ENCODE measurements at places on chromosomes 6 and 20. TPM values are rescaled to one million over a fixed set of nuclear protein-coding genes. Genes with fewer than 3 reads are reported as not detected.

The F13A1 gene
- not detected for total RNA-seq

The C6orf47 gene
- total RNA-seq = 22.9 TPM

The NKX2-2 gene
- total RNA-seq = not detected

The SRMS gene
- total RNA-seq = not detected

The KATNA1 gene
- total RNA-seq = 13.9 TPM

The MLIP gene
- 1.3 TPM for total RNA-seq

The MRPS10 gene
- 53.4 TPM for total RNA-seq

The LY6G6C gene
- not detected for total RNA-seq

The PGM3 gene
- 77.8 TPM for total RNA-seq

The TGM3 gene
- not detected for total RNA-seq

The SYCP2L gene
- total RNA-seq = not detected

The CAGE1 gene
- total RNA-seq = 0.13 TPM

The CCN6 gene
- total RNA-seq = not detected

The EPPIN gene
- not detected for total RNA-seq

The PTP4A1 gene
- 31.7 TPM for total RNA-seq

The SLC18B1 gene
- total RNA-seq = 12.4 TPM

The OPRM1 gene
- total RNA-seq = not detected

The GJE1 gene
- total RNA-seq = not detected

Data from dermis microvascular lymphatic vessel endothelial cell (primary cell).